ENCODE measurements at places on chromosomes 4 and X. TPM values are rescaled to one million over a fixed set of nuclear protein-coding genes. Genes with fewer than 3 reads are reported as not detected.

NXF2 gene
- not detected for total RNA-seq

DNA sequence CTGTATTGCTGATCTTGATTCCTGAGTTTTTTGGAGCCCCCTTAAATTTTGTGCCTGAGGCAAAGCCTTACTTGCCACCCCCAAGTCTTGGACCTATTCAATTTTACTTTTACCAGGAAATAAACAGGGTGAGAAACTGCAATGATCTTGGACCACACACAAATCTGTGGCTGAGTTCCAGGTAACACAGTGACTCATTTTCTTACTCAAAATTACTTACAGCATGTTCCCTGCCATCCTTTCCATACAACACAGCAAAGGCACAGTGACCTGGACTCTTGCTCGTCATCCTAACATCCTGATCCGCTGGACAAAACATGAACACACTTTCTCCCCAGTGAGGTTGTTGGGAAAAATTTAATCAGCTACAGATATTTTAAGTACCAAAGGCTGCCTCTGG is 60.7 kb upstream of the S100G start:
- H3K4me1 ChIP-seq = no peaks in the 10 kb centered on the region
- no peak for DNase-seq
- no peaks in the 10 kb centered on the region for H3K27me3 ChIP-seq
- H3K27ac ChIP-seq = no peak overlapping the region
- no peaks in the 10 kb centered on the region for H3K36me3 ChIP-seq

IL3RA gene
- 0.92 TPM for total RNA-seq

DNA sequence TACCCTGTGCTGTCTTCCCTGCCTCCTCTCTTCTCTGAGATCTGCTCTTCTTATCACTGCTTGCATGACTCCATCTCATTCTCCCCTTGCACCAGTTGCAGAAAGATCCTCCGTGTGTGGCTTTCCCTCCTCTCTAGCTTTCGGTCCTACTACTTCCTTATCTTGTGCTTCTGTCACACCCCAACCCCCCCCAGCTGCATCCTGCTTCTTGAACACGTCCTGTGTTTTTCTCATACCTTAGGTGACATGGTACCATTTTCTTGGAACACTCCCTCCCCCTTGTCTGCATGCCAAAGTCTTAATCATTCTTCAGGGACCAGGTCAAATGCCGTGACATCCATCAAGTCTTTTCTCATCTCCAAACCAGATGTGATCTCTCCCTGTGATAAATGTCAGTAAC is 46.4 kb downstream of the FHL1 start:
- H3K4me3 ChIP-seq = no peak overlapping the region
- no peak for DNase-seq
- peaks cover 22% of the 10 kb centered on the region for H3K4me1 ChIP-seq
- H3K27ac ChIP-seq = no peak overlapping the region

BMX gene
- 2.5 TPM for total RNA-seq

DNA sequence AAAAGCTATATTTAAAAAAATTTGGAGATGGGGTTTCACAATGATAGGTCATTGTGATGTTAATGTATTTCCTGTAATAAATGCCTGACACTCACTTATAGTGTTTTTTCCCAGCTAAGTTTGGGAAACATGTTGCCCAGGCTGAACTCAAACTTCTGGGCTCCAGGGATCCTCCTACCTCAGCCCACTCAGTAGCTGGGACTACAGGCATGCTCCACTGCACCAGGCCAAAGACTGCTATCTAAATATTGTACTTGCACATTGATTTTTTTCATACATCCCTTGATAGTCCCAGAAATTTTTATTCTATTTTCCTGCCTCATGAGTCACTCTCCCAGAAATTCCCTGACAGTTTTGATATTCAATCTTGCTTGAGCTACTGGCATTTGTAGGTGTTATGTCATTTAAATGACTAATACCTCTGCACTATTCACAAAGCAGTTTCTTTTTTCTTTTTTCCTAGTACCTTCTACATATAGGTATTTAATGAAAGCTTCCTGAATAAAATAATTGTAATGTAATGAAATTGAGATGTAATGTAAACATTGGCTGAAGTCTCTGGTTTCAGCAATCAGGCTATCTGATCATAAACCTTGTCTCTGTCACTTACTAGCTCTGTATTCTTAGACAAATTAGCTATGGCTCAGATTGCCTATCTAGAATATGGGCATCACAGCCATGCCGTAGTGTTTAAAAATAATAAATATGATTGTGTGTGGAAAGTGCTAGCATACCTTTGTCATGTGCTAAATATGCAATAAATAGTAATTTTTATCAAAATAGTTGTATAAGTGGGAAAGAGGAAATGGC is 1973.0 kb upstream of the AGA start:
- no peak overlapping the region for H3K27ac ChIP-seq
- no peaks in the 10 kb centered on the region for H3K36me3 ChIP-seq
- no peak for DNase-seq
- no peaks in the 10 kb centered on the region for H3K4me1 ChIP-seq

- peaks cover 14% of the 10 kb centered on the region for H3K4me1 ChIP-seq
- peaks cover 21% of the 10 kb centered on the region for H3K27me3 ChIP-seq
- no peak for DNase-seq
- H3K36me3 ChIP-seq = no peaks in the 10 kb centered on the region
- peak overlapping the region; percentile 88 for H3K27ac ChIP-seq
- peak overlapping the region; percentile 55 for H3K4me3 ChIP-seq
These were observed 4.9 kb upstream of the LEF1 start for GRCh38 chr4:108173599-108174057.

- H3K27ac ChIP-seq = no peak overlapping the region
- H3K36me3 ChIP-seq = peaks cover 1% of the 10 kb centered on the region
- no peaks in the 10 kb centered on the region for H3K27me3 ChIP-seq
- DNase-seq = no peak
- H3K4me1 ChIP-seq = no peaks in the 10 kb centered on the region
These were observed 69.8 kb upstream of the SMARCA5 start for GRCh38 chr4:143443728-143444127.

DNA sequence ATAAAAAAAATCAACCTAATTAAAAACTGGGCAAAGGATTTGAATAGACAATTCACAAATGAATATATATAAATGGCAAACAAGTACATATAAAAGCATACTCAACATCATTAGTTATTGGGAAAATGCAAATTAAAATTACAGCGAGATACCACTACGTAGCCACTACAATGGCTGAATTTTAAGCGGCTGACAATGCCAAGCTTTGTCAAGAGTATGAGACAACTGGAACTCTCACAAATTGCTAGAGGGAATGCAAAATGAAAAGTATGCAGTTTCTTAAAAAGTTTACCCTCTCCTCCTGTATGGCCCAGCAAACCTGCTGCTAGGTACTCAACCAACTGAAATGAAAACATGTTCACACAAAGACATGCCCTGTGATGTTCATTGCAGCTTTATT is 34.8 kb downstream of the ZFP42 start:
- H3K4me1 ChIP-seq = no peaks in the 10 kb centered on the region
- H3K36me3 ChIP-seq = no peaks in the 10 kb centered on the region
- no peak overlapping the region for H3K27ac ChIP-seq
- H3K4me3 ChIP-seq = no peak overlapping the region

SPRY1 gene
- total RNA-seq = 14.2 TPM

DNA sequence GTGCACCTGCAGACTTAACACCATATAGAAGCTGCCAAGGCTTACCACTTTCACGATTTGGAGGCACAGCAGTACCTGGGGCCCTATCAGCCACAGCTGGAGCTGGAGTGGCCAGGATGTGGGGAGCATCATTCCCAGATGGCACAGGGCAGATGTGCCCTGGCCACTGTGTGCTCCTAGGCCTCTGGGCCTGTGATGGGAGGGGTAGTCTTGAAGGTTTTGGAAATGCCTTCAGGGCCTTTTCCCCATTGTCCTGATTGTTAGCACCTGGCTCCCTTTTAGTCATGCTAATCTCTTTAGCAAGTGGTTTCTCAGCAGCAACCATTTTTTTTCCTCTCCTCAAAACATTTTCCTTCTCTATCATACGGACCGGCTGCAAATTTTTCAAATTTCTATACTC is 490.2 kb downstream of the RAB28 start:
- H3K27ac ChIP-seq = no peak overlapping the region
- no peak for DNase-seq
- H3K4me1 ChIP-seq = no peaks in the 10 kb centered on the region
- H3K4me3 ChIP-seq = no peak overlapping the region

DNA sequence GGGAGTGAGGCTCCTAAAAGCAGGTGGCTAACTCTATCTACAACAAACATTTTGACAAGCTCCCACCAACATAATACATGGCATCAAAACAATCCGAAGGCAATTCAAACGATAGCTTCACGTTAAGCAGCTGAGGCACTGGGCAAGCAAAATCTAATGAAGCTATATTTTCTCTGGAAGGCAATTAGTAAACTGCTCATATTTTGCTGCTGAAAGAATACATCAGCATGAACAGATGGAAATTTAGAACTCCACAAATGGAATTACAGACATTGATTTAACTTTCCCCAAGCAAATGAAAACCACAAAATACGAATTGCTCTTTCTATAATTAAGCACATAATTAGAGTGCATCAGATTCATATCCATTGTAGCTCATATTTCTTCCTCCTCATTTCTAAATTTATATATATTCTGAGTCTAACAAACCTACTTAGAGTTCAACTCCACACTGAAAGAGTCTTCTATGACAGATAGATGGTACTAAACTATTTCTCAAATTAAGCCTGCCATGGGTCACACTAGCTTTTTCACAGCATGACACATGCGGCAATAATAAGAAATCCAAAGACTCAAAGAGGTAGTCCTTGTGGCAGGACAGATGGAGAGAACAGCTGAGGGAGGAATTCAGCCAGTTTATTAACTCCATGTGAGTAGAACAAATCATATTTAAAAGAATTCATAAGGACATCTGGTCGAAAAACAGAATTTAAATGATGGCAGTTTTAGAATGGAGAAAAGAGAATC is 305.4 kb downstream of the MAPK10 start:
- peaks cover 9% of the 10 kb centered on the region for H3K4me1 ChIP-seq
- H3K27me3 ChIP-seq = no peaks in the 10 kb centered on the region
- H3K36me3 ChIP-seq = no peaks in the 10 kb centered on the region
- no peak overlapping the region for H3K27ac ChIP-seq
- DNase-seq = no peak

GRCh38 chrX:129091097-129091496 is 432.2 kb downstream of the SMARCA1 start:
- H3K27me3 ChIP-seq = no peaks in the 10 kb centered on the region
- H3K27ac ChIP-seq = no peak overlapping the region
- H3K36me3 ChIP-seq = no peaks in the 10 kb centered on the region
- H3K4me3 ChIP-seq = no peak overlapping the region
- H3K4me1 ChIP-seq = no peaks in the 10 kb centered on the region

DNA sequence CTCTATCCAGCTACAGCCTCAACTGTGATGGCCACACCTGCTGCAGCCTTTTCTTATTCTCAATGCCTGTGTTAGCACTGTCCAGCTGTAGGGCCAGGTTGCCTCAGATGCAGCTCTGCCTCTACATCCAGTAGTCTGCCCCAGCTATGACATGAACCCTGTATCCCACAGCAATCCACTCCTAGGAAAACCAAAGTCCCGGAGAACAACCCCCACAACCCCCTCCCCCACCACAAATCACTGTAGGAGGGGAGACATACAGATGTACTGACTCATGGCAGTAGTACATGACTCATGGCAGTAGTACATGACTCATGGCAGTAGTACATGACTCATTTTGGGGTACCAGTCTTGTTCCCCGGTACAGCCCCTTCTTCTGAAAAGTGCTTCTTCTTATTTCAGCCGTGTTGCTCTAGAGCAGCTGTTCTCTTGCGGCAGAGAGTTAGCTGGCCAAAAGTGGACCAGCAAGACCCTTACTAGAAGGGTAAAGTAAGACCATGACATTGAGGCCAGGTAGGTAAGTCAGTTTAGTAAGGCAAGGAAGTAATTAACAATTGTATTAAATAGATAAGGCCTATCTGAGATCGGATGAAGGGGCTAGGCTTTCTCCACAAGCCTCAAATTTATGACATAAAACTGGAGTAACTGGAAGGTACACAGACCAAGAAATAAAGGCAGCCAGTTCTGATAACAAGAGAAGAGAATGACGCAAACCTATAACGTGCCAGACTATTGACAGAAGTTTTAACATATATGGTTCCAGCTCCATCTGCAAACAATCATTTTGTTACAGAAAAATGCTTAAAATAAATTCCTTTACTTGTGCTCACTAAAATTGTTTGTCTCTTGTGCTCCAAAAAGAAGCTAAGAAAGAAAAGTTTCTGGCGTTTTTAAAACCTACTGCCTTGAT is 221.4 kb downstream of the TACR3 start:
- H3K27ac ChIP-seq = no peak overlapping the region
- DNase-seq = no peak
- H3K27me3 ChIP-seq = no peaks in the 10 kb centered on the region
- no peaks in the 10 kb centered on the region for H3K4me1 ChIP-seq

GRCh38 chr4:15953625-15954024 is 9.3 kb downstream of the FGFBP2 start:
- H3K4me1 ChIP-seq = no peaks in the 10 kb centered on the region
- H3K4me3 ChIP-seq = no peak overlapping the region
- H3K27me3 ChIP-seq = no peaks in the 10 kb centered on the region
- DNase-seq = no peak

- H3K36me3 ChIP-seq = no peaks in the 10 kb centered on the region
- no peaks in the 10 kb centered on the region for H3K27me3 ChIP-seq
- DNase-seq = no peak
- H3K4me1 ChIP-seq = no peaks in the 10 kb centered on the region
- no peak overlapping the region for H3K27ac ChIP-seq
These were observed 215.0 kb upstream of the GIMD1 start for GRCh38 chr4:106583567-106583966.

GRCh38 chrX:56314334-56314733 is 82.2 kb downstream of the KLF8 start:
- no peaks in the 10 kb centered on the region for H3K36me3 ChIP-seq
- no peaks in the 10 kb centered on the region for H3K27me3 ChIP-seq
- H3K4me1 ChIP-seq = no peaks in the 10 kb centered on the region
- DNase-seq = no peak
- no peak overlapping the region for H3K4me3 ChIP-seq

DNA sequence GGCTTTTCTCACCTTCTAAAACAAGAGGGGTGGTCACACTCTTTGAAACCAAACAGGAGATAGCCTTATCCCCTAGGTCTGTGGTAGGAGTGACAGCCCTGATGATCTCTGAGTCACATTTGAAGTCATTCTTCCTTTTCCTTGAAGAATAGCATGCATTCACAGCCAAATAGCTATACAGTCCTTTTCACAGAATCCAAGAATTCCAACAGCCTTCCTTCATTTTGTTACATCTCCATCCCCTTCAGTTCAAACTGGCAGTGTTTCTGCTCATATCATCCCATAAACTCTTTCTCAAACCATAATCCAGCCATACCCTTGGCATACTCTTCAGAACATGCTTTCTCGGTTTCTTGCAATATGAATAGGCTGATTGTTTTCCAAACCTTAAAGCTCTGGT is 33.3 kb upstream of the TMEM184C start:
- H3K27ac ChIP-seq = no peak overlapping the region
- no peak overlapping the region for H3K4me3 ChIP-seq
- H3K36me3 ChIP-seq = no peaks in the 10 kb centered on the region
- no peak for DNase-seq
- no peaks in the 10 kb centered on the region for H3K27me3 ChIP-seq
- no peaks in the 10 kb centered on the region for H3K4me1 ChIP-seq

HELT gene
- total RNA-seq = not detected
